ENCODE measurements at places on chromosomes 12 and 14. TPM values are rescaled to one million over a fixed set of nuclear protein-coding genes. Genes with fewer than 3 reads are reported as not detected.

- DNase-seq = no peak
Observed at GRCh38 chr14:65035049-65035448, 48.4 kb downstream of the FNTB start.

DNA sequence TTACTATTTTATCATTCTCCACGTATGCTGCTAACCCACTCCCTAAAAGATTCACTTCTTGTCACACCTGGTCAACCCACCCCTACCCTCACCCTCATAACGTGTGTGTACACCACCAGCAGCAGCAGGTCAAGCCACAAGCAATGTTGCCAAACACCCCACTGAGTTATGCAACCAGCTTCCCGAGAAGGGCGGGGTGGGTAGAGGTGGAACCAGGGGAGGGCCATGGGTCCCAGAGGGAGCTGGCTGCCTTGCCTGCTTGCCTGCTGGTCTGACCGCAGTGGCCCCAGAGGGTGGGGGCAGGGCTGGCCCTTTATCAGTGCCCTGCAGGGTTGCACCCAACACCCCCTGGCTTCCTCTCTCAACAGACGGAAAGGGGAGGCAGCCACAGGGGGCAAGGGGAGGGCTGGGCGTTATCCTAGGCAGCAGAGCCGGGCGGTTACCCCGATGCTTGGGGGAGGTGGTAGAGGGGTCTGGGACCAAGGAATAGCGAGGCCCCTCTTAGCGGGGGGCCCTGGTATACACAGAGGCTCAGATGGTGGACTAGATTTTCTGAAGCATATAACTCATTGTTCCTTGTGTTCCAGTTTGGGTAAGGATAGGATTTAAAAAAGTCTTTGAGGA is 3.5 kb upstream of the NFE2 start:
- DNase-seq = no peak

DNA sequence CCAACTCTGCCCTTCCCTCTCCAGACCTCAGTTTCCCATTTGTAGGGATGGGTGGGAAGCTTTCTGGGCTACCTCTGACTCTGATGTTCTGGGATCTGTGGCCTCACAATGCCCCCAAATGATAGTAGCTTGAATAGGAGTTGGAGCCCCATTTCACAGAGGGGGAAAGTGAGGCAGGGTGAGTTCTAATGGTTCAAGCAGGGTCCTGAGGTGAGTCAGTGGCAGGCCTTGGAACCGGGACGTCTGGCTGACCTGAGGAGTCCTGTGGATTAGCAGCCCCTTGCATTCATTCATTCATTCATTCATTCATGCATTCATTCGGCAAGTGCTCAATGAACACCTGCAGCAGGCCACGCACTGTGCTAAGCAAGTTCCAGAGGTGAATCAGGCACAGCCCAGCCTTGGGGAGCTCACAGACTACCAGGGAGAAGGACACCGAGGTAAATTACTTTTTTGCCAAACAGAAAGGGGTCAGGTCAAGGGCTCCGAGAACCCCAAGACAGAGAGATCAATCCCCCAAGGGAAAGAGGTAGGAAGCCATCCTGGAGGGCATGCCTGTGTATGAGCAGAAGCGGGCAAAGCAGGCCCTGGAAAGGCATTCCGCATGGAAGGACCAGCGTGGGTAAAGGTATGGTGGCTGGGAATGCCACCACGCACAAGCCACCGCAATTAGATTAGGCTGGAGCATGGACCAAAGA is 818 bp upstream of the TMEM119 start:
- no peak for DNase-seq

- no peak for DNase-seq
Observed at GRCh38 chr14:20559461-20559904, 1.4 kb downstream of the RNASE9 start.

DNA sequence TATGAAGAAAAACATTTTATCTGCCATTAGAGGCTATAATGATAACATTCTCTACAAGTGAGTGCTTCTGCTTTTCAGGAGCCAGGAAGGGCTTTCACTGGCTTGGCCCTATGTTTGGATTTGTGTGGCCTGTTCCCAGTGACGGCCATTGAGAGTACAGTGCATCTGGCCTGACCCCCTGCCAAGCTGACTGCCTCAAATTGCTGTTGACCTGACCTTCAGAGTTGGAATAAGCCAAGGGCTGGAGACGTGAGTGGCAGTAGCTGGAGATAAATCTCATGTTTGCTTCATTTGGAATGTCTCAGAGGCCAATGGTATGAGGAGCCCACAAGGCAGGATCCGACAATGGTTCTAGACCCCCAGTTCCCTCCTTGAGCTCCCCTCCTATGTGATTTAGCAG is 28.3 kb upstream of the PLEKHG7 start:
- no peak for DNase-seq

DNA sequence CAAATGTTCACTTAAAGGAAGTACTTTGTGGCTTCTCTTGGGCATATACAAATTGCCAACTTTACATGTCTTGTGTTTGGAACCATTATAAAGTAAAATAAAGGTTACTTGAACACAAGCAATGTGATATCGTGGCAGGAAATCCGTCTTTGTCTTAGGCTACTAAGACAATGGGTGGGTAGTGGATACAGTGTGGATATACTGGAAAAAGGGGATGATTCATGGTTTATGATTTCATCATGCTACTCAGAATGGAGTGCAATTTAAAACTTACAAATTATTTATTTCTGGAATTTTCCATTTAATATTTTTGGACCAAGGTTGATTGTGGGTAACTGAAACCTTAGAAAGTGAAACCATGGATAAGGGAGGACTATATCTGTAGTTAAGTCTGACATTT is 48.4 kb downstream of the MYRFL start:
- no peak for DNase-seq

GRCh38 chr12:6822426-6823135 is 960 bp downstream of the GPR162 start:
- DNase-seq = no peak

- DNase-seq = no peak
Observed at GRCh38 chr14:72500234-72500838, 393.6 kb downstream of the DPF3 start.

Gene LAG3
- polyA plus RNA-seq = 0.09 TPM

- no peak for DNase-seq
Observed at GRCh38 chr14:90442388-90442787, 45.6 kb downstream of the CALM1 start.

Gene PRR13
- polyA plus RNA-seq = 104 TPM

Gene TDRD9
- 0.10 TPM for polyA plus RNA-seq

Gene GRIN2B
- under 0.01 TPM for polyA plus RNA-seq

DNA sequence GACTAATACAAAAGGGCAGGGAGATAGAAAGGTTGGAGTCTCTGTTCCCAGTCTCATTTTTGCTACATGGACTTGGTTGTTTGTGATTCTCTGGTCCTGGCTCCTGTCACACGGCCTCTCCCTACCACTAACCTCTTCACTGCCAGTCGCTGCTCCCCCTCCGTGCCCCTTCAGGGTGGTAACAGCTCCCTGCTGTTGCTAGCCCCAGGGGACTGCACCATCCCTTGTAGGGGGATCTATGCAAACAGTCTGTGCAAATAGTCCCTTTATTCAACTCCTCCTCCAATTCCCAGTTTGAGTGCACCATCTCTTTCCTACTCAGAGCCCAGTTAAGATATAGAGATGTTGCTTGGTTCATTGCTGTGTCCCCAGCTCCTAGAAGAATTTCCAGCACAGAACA is 51.1 kb downstream of the CCDC60 start:
- DNase-seq = no peak

DNA sequence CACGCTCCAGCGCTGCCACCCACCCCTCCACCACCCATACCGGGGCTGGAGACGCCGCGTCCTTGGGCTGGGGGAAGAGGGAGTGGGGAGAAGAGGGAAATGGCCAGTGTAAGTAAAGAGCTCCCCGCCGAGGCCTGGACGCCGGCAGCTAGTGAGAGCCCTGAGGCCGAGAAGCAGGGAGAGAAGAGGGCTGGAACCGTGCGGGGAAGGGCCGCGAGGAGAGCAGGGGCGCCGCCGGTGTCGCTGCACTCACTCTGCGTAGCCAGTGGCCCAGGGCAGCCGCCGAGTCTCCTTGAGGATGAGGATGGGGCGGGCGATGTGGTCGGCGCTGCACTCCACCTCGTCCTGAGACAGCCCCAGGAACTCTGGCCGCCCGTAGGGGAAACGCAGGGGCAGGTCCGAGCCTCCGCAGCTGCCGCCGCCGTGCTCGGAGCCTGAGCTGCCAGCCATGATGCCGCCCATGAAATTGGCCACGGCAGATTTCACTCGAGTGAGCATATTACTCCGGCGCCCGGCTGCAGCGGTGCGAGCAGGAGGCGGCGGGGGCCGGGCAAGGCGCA is 631 bp downstream of the PPM1H start:
- DNase-seq = no peak

Gene NACA
- 953 TPM for polyA plus RNA-seq

DNA sequence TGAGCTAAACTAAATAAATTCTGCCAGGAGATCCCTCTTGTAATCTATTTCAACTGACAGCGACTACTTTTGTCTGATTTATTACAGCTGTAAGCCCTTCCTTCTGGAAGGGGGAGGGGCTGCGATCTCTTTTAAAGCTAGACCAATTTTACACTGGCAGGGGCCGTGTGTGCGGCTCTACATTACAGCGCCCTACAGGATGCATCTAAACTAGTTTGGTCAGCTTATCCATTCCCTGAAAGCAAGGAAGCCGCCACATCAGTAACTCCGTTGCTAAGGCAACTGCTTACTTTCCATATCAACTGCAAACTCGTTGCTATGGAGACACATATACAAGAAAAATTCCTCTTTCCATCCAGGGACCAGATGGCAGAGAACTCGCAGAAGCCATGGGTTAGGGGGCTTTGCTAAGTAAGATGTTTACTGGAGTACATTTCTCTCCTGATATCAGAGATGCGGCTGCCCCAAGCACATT is 17.4 kb downstream of the FOXN3 start:
- no peak for DNase-seq

DNA sequence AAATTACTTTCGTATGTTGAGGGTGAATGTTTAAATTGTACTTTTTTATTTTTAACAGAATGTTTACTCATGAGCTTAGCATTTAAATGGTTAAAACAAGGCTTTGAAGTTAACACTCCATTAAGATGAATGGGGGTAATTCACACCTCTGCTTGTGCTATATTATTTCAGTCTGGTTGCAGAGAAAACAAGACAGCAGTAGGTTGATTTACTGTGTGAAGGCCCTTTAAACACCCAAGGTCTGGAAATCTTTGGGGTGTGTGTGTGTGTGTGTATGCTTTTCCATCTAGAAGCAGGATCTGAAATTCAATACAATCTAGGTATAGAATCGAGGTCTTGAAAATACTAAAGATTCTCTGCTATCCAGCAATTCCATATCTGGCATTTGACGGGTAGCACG is 83.8 kb downstream of the SLC38A6 start:
- no peak for DNase-seq

Gene CARMIL3
- 0.76 TPM for polyA plus RNA-seq

DNA sequence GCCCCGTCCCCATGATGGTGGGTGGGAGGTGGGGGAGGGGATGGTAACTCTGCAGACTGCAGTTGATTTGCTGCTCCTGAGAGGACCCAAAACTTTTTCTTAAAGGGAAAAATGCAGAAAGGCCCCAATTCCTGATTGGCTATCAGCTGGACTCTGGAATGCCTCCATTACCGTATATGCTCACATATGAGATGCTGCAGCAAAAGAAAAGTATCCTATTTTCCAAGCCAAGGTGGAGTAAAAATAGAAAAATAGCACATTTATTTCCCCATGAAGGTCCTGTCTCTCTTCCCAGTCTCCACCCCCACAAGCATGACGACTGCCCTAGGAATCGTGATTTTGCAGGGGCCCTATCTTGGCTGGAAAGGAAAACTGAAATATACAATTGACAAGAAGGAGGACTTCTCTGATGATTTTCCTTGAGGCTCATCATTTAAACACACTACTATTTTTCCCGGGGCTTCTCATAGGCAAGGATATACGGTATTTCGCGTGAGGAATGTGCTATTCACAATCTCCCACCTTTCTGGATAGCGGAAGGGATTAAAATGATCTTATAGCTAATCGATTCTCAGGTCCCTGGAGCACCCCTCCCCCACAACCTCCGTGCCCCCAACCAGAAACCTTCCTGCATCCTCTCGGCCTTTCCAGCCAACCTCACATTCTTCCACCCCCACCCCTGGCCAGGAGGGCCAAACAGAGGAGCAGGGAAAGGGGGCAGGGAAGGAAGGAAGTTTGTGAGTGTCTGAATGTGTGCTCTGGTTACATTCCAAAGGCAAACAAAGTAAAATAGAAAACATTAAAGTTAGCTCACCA is 138.9 kb upstream of the CCND2 start:
- DNase-seq = no peak

DNA sequence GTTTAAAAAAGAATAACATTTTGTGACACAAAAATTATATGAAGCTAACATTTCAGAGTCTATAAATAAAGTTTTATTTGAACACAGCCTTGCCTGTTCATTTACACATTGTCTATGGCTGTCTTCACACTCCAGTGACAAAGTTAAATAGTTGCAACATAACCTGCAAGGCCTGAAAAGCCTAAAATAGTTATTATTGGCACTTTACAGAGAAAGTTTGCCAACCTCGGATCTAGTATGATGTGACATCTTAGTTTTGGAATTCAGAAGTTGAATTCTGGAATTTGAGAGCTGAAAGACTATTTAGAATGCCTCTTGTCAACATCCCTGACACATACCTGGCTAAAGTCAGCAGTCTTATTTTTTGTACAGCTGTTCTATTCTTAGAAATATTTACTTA is 68.3 kb downstream of the DYRK2 start:
- DNase-seq = no peak

Gene PRB2
- 0.18 TPM for polyA plus RNA-seq

Gene PLXNC1
- polyA plus RNA-seq = 0.17 TPM

All from keratinocyte (primary cell).